ENCODE measurements at places on chromosomes 6 and 20. TPM values are rescaled to one million over a fixed set of nuclear protein-coding genes. Genes with fewer than 3 reads are reported as not detected.
A peak's percentile ranks its signal among the peaks of the same experiment; 100 is the strongest.

Gene PTGIS
- 0.62 TPM for total RNA-seq

Gene HDGFL1
- not detected for total RNA-seq

Gene CEP250
- total RNA-seq: 56.8 TPM

Gene B4GALT5
- 11.2 TPM for total RNA-seq

Gene CST5
- not detected for total RNA-seq

Gene GNMT
- total RNA-seq: 1.3 TPM

GRCh38 chr6:110664933-110665332 lies 150.3 kb downstream of the CDK19 start:
- H3K27me3 ChIP-seq: no peaks in the 10 kb centered on the region
- no peak for DNase-seq
- no peaks in the 10 kb centered on the region for H3K4me1 ChIP-seq
- no peak overlapping the region for H3K27ac ChIP-seq
- H3K36me3 ChIP-seq: peaks cover 21% of the 10 kb centered on the region

DNA sequence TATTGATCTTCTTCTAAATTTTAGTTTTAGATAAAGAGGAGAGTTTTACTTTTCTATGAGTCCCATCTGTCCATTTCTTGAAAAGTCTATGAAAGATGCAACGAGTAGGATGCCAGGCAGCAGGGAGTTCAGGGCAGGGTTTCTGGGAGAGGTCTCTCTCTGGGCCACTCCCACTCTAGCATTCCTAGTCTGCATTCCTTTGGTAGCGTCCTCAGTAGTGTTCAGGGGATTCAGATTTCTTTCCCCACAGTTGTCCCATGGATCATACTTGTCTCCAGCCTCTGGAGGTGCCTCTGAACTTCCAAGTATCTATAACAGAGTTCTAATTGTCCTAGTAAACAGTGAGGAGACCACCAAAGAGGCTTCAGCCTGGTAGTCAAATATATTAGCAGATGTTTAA lies 225.3 kb downstream of the RIMS1 start:
- no peak overlapping the region for H3K27ac ChIP-seq
- DNase-seq: no peak
- no peaks in the 10 kb centered on the region for H3K36me3 ChIP-seq

DNA sequence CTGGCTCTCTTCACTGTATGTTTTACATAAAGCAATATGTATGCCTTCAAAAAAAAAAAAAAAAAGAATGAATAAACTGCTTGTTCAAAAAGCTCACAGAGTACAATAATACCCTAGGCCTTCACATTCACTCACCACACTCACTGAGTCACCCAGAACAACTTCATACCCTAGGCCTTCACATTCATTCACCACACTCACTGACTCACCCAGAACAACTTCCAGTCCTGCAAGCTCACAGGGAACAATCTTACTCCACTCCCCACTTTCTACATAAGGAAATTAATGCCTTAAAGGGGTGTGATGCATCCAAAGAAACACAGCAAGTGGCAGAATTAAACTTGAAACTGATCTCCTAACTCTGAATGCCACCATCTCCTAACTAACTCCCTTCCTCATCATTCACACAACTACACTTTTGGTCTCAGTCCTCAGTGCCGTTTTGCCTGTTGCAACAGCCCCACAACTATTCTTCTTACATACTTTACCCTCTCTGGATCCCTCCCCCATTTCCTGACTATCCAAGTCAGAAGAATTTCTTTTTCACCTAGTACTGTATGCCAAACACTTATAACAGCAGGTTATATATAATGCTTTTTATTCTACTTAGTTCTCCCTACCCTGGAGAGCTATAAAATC lies 34.2 kb downstream of the NHSL1 start:
- no peak overlapping the region for H3K4me3 ChIP-seq
- peaks cover 5% of the 10 kb centered on the region for H3K4me1 ChIP-seq
- H3K27me3 ChIP-seq: peaks cover 3% of the 10 kb centered on the region
- no peak for DNase-seq
- H3K27ac ChIP-seq: no peak overlapping the region

- peaks cover 7% of the 10 kb centered on the region for H3K27me3 ChIP-seq
- H3K36me3 ChIP-seq: no peaks in the 10 kb centered on the region
- H3K4me1 ChIP-seq: no peaks in the 10 kb centered on the region
- no peak overlapping the region for H3K4me3 ChIP-seq
- DNase-seq: no peak
Observed at GRCh38 chr6:132130626-132131298, 179.6 kb upstream of the CCN2 start.

GRCh38 chr6:128361378-128361777 lies 159.0 kb downstream of the PTPRK start:
- no peak for DNase-seq
- H3K27ac ChIP-seq: no peak overlapping the region
- no peaks in the 10 kb centered on the region for H3K27me3 ChIP-seq
- no peaks in the 10 kb centered on the region for H3K36me3 ChIP-seq

DNA sequence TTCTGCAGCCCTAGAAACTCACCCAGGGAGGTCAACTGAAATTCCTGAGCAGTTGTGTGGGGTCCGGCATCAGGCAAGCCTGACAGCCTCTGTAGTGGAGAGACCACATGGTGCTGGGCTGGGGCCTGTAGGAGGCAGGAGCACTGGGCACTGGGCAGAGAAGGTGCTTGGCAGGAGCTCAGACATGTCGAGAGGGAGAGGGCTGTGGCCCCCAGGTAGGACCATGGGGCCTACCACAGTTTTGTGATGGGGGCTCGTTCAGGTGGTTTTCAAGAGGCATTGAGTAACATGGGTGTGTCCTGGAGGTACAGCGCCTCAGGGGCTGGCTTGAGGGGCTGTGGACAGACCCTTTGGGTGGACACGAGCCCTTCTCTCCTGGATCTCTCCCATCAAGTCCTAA lies 15.9 kb downstream of the SLC22A23 start:
- no peaks in the 10 kb centered on the region for H3K4me1 ChIP-seq
- no peak overlapping the region for H3K4me3 ChIP-seq
- H3K27me3 ChIP-seq: no peaks in the 10 kb centered on the region
- H3K27ac ChIP-seq: no peak overlapping the region

DNA sequence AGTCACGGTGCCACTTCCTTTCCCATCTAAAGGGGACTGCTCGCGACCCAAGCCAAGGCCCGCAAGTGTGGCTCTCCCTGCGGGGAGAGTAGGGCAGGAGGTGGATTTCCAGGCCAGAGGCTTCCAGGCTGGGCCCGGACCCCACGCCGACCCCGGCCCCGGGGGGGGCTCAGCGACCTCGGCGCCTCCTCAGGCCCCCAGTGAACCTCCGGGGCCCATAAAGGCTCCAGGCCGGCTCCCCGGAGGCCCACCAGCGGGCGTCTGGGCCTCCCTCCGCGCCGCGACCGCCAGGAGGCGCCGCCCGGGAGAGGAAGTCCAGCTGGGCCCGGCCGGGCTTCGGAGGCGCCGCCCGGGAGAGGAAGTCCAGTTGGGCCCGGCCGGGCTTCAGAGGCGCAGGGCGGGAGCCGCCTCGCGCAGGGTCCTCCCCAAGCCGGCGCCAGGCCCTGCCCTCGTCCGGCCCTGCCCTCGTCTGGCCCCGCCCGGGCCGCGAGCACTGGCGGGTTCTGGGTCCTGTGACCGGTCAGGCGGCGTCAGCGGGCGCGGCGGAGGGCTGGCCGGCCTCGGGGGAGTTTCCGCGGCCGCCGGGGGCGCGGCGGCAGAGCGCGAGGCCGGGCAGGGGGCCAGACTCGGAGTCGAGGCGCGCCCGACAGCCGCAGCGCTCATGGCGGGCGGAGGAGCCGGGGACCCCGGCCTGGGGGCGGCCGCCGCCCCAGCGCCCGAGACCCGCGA lies at the start of gene RAB32:
RAB32 (plus strand) TSS at position 623 of the 729 bp plus-strand sequence; CDS start at position 662, 39 bp downstream.
- H3K4me1 ChIP-seq: peaks cover 13% of the 10 kb centered on the region
- DNase-seq: no peak
- H3K4me3 ChIP-seq: peak within 1 kb of the TSS; percentile 74
- H3K27ac ChIP-seq: no peak within 1 kb of the TSS
- no peaks in the 10 kb centered on the region for H3K36me3 ChIP-seq

- H3K27me3 ChIP-seq: no peaks in the 10 kb centered on the region
- DNase-seq: no peak
- H3K4me3 ChIP-seq: no peak overlapping the region
Observed at GRCh38 chr20:47202733-47203667, 153.5 kb downstream of the ZMYND8 start.
